ENCODE measurements at places on chromosomes 11 and 22. TPM values are rescaled to one million over a fixed set of nuclear protein-coding genes. Genes with fewer than 3 reads are reported as not detected.

- no peak for DNase-seq
Measured at GRCh38 chr11:91946397-91946951, 278.1 kb upstream of the FAT3 start.

- no peak for DNase-seq
Measured at GRCh38 chr11:116710762-116711161, 62.0 kb downstream of the BUD13 start.

Gene BTBD18
- total RNA-seq: not detected

GRCh38 chr11:14082338-14082737 lies 119.8 kb downstream of the SPON1 start:
- no peak for DNase-seq

GRCh38 chr11:46697303-46697702 lies 3.1 kb downstream of the ARHGAP1 start:
- DNase-seq: no peak

Gene SLN
- not detected for total RNA-seq

- DNase-seq: peak; percentile 75
Measured at GRCh38 chr11:118152552-118153471, at the start of gene SCN4B. SCN4B (minus strand) TSS chr11:118152823; CDS start chr11:118152673, 150 bp downstream.

Measured in sciatic nerve (tissue), 2 donors.